ENCODE measurements at places on chromosomes 5 and 9. TPM values are rescaled to one million over a fixed set of nuclear protein-coding genes. Genes with fewer than 3 reads are reported as not detected.

TMEM252 gene
- 0.17 TPM for total RNA-seq

LCNL1 gene
- not detected for total RNA-seq

HMCN2 gene
- 1.8 TPM for total RNA-seq

UNC5A gene
- total RNA-seq: under 0.01 TPM

GRCh38 chr5:38607396-38607795, 51.0 kb upstream of the LIFR start:
- no peak for DNase-seq

GRCh38 chr5:67094476-67095300, 101.9 kb downstream of the CD180 start:
- DNase-seq: no peak

DNA sequence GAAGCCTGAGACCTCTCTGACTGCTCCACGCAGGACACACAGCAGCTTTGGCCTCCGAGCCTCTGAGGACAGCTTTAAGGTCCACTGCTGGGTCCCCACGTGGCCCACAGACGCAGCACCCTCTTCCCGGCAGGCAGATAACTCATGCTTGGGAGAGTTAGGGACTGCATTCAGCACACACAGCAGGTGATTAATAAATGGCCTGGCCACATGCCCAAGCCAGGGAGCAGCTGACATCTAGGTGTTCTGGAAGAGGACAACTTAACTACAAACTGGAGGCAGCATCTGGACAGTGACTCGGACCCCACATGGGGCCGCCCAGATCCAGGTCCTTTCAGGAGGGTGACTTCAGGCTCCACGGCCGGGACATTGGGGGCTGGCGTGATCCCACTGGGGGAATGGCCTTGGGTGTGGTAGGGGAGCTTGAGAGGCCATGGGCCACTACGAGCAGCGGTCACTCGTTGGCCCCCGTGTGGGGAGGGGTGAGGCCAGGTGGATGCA, 11.3 kb downstream of the NINJ1 start:
- DNase-seq: peak; percentile 26

DNA sequence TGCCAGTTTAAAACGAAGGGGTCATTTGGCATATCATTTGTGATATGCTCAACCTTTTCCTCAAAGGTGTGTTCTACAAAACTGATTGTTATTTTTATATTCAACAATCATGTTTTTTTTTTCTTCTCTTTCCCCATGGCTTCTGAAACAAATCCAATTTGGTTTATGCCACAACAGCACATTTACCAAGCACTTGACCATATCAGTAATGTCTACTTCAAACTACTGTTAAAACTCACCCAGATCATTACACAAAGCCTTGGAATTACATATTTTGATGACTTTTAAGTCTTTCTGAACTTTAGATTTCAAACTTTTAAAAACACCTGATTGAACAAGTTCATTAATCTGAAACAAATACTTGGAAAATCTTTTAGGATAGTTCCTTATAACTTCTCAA, 29.2 kb downstream of the PWWP2A start:
- no peak for DNase-seq

DNA sequence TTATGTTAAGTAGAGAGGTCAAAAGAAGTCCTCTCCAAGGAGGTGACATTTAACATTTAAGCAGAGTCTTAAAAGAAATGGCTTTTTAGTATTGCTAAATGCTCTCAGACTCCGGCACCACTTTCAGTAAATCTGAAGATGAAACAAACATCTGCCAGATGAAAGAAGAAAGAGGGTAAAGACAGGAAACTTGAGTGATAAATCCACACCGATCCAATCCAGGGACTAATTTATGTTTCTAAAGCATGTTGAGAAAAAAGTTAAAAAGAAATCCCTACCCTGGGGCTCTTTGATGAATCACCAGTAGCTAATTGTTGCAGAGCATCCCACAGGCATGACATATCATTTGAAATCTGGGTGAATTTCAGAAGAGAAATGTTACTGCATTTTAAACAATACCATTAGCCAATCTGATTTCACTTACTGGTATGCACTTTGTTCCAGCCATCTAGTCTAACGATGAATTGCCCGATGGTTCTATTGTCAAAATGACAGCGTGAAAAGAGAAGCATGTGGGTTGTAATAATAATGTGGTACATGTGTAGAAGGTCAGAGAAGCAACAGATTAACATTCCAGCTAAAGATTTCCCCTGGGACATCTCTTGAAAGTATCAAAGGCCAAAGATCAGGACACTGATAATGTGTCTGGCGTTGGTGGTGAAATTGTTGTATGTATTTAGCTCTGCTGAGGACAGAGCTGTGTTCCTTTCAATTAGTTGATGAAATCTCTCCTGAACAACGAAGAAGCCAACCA, 485.7 kb downstream of the CSNK1G3 start:
- no peak for DNase-seq

GRCh38 chr5:66655395-66656324, 59.5 kb downstream of the MAST4 start:
- no peak for DNase-seq

- DNase-seq: no peak
Observed at GRCh38 chr9:136865041-136865767, 904 bp downstream of the EDF1 start.

DNA sequence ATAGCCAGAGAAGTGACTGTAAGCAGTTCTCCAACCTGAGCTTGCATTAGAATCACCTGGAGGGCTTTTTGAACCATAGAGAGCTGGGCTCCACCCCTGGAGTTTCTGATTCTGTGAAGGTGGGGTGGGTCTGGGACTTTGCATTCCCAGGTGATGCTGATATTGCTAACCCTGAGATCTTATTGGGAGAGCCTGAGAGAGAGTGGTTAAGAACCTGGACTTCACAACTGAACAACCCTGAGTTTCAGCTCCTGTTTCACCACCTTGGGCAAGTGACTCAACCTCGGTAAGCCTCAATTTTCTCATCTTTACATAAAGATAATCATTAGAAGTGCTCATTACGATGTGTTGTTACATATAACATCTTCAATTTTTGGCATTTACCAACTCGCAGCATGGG, 498.6 kb downstream of the EBF1 start:
- no peak for DNase-seq

DNA sequence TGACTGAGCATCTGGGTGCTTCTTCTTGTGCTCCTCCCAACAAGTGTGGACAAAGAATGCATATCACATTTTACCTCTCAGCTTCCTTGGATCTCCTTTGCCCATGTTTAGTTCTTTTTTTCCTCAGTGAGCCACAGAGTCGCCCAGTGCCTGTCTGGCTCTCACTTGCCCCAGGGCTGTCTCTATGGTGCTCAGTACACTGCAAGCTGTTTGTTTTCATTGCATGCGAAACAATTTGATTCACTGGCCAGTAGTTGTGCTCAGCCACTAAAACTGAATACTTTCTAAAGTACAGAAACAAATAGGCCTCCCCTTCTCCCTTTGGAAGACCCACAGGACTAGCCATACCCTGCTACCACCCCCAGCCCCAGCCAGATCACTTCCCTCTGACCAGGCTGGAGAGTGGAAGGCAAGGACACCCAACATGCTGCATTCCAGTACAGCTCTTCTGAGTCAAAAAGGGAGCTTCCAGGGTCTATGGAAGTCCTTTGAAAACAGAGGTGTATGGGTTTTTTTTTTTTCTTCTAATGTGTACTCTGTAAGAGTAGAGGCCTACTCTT, 3.8 kb downstream of the LHFPL2 start:
- DNase-seq: no peak

- DNase-seq: no peak
Observed at GRCh38 chr9:77013932-77014596, 5.4 kb upstream of the FOXB2 start.

- no peak for DNase-seq
Observed at GRCh38 chr5:61969347-61969746, 336.7 kb upstream of the KIF2A start.

- no peak for DNase-seq
Observed at GRCh38 chr5:64759960-64760660, 8.4 kb downstream of the SREK1IP1 start.
